LoVo (cell line): ENCODE measurements at places on chromosomes 11 and 22.

GRCh38 chr22:38965614-38966379 is 8.4 kb downstream of the APOBEC3A start:
- no peak for DNase-seq

- no peak for DNase-seq
These were observed 11.8 kb downstream of the SCYL1 start for GRCh38 chr11:65536412-65537295.

DNA sequence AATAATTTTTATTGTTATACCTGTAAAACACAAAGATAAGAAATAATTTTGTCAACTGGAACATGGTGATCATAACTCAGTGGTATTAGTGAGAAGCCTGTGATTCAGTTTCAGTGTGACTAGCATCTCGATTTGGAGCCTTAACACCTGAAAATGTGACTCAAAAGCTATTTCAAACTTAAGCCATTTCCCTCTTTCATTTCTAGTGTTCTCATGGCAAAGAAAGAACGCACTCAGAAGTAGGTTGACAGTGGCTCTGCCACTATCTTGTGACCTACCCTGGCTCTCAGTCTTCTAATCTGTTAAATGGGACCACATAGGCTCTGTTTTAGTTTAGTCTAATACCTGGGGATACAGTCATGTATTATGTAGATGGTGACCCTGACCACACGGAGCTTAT is 62.7 kb downstream of the ISX start:
- no peak for DNase-seq

- no peak for DNase-seq
These were observed 614.6 kb downstream of the TBC1D22A start for GRCh38 chr22:47376901-47377505.

DNA sequence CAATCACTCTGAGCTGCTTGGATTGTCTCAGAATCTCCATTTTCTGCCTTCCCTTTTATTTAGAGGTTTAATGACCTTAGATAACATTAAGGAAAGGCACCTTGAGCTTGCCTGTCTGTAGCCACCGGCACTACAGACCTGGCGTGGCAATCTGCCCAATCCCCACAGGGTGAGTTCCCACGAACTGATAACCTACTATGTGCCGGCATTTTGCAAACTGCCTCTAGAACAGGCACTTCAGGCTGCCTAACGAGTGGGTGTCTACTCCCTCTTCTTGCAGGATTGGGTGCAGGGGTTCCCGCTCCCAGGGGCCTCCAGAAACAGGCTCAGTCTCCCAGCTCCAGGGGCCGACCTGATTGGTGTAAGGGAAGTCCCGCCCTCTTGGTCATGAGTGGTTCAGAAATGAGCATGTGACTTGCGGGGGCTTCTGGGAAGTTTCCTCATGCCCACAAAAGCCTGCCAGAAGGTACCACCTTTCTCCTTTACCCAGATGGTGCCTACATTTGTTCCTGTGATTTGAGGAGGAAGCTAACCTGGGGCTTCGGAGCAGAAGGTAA is 120.0 kb upstream of the LDLRAD3 start:
- DNase-seq: no peak

GRCh38 chr22:17769013-17769715 is 5.1 kb downstream of the BID start:
- DNase-seq: no peak
